ENCODE measurements at places on chromosomes 5 and 9.

GRCh38 chr9:23255346-23255745, 570.7 kb downstream of the ELAVL2 start:
- no peak for DNase-seq

DNA sequence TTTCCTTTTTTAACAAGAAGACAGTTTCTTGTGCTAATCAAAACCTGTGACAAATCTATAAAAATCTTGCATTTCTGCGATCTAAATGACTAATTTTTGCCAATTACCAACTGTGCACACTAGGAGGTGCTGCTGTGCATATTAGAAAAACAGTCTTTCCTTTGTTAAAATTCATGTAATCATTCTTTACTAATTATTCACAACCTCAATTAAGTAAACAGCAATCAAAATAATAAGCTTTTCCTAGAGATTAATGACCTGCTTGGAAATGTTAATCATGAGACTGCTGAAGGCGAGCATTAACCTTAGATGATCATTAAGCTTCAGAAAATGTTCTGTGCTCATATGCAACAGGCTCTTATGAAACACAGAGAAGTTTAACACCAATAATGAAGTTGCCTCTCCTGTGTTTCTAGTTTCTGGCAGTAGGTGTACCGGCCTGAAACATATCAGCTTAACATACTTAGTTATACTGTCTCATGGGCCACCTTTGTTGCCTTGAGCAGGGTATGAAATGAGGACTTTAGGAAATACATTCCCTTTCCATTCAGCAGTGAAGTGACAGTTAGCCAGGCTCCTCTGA, 17.7 kb downstream of the RFESD start:
- no peak for DNase-seq

- DNase-seq, result no peak
Measured at GRCh38 chr9:27150746-27151406, 41.9 kb downstream of the TEK start.

DNA sequence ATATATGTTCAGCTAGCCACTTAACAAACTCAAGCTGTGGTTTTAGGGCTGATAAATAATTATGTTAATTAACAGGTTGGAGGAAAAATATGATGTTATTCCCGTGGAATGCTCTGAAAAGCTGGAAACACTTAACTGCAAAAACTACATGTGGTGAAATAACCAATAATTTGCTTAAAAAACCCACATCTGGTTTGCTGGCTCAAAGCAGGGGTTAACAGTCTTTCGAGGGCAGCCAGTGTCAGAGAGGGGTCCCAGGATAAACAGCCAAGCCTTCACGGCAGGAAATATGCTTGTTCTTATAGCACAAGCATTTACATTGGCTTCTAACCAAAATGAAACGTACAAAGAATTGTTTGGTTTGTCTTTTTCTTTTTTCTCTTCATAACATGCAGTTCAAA, 254.0 kb upstream of the GAS1 start:
- no peak for DNase-seq

- no peak for DNase-seq
Measured at GRCh38 chr5:3888310-3888709, 292.7 kb downstream of the IRX1 start.

DNA sequence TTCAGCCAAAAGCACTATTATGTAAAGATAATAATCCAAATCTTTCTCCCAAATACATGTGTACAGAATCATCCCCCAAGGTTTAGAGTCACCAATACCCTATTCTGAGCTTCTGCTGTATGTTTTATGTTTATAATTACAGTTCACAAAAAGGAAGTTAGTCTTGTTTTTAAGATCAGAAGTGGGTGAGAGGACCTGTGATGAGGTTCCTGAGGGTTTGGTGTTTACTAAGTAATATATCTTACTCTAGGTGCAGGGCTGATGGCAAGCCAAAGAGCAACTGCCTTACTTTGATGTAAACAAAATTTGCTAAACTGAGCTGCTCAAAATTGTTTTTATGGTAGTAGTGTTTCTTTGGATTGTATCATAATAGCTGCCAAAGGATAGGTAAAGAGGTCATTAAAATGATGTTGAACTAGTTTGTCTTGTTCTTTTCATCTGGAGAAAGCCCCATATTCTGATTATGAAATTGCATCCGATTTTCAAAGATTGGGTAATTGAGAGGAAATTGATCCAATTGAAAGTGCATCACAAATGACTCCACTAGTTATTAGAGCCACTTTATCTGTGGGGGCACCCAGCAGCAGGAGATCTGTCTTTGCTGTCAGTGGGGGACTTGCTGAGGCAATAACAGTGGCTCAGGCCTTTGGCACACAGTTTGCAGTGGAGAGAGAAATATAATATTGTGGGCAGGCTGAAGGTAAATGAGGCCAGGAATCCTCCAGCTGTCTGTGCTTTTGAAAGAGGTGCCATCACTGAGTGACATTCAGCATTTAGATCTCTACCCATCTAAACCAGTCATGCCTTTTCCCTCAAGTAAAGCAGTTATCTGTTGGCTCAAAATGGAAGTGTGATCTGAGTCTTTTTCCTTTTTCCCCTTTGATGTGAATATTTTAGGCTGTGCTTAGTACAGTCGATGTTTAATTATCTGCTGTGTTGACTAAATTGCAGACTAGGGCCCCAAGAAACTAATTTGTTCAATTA, 14.1 kb downstream of the TRIM32 start:
- DNase-seq, result no peak

DNA sequence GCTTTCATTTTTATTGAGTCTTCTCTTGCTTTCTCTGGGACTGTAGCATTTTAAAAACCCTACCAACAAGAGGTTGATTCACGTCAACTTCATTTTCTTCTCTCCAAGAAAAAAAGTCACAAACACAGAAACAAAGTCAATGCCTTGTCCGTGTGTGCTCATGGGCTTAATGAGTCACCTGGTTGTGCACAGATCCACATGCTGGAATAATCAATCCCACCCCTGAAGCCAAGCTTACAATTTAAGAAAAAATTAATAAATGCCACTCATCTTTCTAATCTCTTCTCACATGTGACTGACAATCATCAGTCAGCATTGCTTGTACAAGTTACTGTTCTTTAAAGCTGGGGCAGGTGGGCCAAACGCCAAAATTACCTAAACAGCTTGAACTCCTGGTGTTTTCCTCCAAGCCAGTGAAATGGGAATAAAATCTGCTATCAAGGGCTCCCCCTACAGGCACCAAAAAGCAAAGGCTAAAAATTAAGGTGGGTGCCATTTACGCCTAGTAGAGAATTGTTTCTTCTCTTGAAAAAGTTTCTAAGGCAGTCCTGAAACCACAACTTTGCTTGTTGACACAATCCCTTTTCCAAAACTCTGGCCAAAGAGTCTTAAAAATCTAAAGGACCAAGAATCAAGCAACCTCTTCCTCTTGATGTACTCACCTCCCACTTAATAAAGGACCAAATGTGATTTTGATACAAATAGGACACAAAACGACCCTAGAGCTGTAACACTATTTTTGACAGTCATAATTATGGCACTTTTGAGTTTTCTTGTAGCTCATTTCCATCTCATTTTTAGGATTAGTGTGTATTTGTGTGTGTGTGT, 21.3 kb downstream of the TRMO start:
- DNase-seq, result no peak

- no peak for DNase-seq
Measured at GRCh38 chr9:120627073-120627472, 47.1 kb upstream of the CDK5RAP2 start.

- no peak for DNase-seq
Measured at GRCh38 chr5:135444360-135444759, 2.8 kb downstream of the DCANP1 start.

GRCh38 chr5:62093976-62094375, 212.0 kb upstream of the KIF2A start:
- no peak for DNase-seq

GRCh38 chr9:3880851-3881250, 355.1 kb upstream of the RFX3 start:
- DNase-seq, result no peak

GRCh38 chr9:16425562-16426231, 444.8 kb downstream of the BNC2 start:
- DNase-seq, result no peak

- DNase-seq, result peak; percentile 30
Measured at GRCh38 chr5:169805527-169805934, 168.5 kb downstream of the DOCK2 start.

- DNase-seq, result no peak
Measured at GRCh38 chr9:87872079-87872624, 10.5 kb upstream of the SPATA31E1 start.

- no peak for DNase-seq
Measured at GRCh38 chr9:89941875-89942274, 337.1 kb downstream of the GADD45G start.

- no peak for DNase-seq
Measured at GRCh38 chr9:94734054-94734754, 7.7 kb downstream of the AOPEP start.

DNA sequence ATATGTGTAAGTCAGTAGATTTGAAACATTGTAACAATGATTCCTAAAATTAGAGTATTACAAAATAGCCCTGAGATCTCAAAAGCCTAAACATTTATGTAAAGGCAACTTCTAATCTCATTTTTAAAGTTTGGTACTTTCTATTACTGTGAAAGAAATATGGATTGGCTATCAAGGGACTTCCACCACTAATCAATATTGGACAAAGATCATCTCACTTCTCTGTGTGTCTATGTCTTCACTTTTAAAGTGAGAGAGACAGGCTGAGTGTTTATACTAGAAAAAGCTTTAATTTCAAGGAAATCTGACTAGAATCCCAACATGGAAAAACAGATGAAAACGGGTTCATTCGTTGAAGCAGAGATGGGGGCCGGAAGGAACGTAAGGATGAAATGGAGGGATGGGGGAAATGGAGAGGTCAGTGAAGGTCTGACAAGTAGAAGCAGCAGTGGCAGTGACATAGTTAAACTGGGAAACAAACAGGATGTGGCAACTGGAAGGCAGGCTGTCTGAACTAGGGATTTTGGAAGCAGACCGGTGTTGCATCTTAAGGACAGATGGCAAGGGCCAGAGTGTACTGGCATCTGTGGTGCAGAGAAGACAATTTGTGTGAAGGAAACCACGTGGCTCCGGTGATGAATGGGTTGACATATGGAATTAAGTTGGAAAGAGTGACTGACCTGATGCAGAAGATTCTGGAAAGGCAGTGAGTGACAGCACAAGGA, 60.8 kb downstream of the PDE4D start:
- no peak for DNase-seq

DNA sequence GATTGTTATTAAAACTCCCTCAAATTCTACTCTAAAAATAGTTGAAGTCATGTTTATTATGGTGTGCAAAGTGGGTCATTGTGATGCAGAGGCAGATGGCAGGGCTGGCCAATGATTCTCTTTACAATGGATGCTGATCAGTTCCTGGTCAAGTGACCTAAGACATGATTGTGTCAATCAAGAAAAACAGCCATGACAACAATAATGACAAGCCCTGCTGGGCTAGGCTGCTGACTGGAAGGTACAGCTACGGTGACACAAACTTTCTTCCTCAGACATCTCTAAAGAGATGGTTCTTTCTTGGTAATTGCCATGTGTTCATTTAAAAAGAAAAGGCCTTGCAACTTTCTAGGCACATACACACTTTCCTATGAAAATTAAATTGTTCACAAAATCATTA, 3.6 kb downstream of the SLC24A2 start:
- DNase-seq, result no peak

DNA sequence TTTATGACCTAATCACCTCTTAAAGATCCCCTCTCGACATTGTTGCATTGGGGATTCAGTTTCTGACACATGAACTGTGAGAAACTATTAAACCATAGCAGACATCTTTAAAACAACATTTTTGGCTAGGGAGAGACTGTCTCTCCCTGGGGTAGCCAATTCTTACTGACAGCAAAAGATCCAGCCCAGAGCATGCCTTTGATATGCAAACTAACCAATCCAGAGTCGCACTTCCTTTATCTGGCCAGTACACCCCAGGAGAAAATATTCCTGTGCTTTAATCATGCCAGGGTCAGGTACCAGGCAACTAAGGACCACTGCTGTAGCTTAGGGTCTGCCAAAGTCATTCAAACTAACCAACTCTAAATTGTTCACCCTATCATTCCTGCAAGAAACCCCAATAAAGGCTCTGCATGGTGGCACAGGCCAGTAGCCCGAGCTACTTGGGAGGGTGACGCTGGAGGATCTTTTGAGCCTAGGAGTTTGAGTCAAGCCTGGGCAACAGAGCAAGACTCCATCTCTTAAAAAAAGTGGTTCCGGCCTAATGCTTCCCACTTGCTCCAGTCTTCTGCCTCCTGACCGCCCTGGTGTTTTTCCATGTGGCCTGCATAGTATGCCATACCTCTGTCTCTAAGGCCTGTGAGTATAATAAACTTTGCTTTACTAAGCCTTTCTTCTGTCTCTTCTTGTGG, 62.3 kb upstream of the DAPK1 start:
- DNase-seq, result no peak

- no peak for DNase-seq
Measured at GRCh38 chr9:79060766-79061165, 511.0 kb upstream of the TLE4 start.

GRCh38 chr5:160547061-160547460, 125.4 kb downstream of the PTTG1 start:
- DNase-seq, result no peak

DNA sequence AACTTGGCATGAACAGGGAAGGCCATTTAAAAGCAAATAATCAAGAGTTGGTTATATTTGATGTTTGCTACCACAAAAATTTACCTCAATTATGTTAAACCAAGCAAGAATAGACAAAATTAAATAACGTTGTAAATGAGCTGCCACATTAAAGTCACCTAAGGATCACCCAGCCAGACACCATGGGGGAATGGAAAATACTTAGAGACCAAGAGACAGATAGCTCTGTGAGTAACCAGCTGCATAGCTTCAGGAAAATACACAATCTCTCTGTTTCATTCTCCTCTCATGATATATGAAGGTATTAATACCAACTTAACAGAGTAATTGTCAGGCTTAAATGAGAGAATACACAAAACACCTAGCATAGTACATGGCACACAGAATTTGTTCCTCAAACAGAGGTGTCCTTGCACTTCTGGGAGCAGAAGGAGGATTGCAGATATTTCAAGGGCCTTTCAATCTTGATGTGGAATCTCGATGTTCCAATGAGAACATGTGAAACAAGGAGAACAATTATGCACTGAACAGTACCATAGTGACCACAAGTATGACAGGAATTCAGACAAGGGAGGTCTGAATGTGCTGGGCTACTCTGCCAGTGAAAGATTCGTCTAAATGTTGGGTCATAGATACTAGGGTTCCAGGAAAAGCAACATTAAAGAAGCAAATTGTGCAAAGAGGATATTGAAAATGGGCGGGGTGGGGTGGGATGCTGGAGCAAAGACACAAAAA, 18.6 kb downstream of the JAKMIP2 start:
- no peak for DNase-seq

DNA sequence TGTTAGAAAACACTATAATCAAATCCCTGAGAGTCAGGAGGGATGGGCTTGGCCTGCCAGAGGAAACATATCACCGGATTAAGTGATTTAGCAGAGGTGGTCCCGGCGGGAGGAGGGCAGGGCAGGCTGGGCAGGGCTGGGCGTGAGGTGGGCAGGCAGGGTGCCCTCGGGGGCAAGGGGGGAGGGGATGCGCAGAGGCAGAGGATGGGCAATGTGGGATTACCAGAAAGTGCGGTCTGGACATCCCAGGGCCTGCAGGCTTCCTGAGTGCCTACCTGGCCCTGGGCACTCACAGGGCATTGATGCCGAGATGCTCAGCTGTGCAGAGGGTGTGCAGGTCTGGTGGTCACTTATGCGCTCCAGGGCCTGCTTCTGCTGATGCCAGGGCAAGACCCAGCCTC, 115.2 kb downstream of the ADAMTS2 start:
- DNase-seq, result no peak

All from GM12891 (cell line).